ENCODE measurements at places on chromosomes 11 and 22.

- DNase-seq = no peak
These were observed 845.3 kb downstream of the BRD1 start for GRCh38 chr22:48982321-48982905.

DNA sequence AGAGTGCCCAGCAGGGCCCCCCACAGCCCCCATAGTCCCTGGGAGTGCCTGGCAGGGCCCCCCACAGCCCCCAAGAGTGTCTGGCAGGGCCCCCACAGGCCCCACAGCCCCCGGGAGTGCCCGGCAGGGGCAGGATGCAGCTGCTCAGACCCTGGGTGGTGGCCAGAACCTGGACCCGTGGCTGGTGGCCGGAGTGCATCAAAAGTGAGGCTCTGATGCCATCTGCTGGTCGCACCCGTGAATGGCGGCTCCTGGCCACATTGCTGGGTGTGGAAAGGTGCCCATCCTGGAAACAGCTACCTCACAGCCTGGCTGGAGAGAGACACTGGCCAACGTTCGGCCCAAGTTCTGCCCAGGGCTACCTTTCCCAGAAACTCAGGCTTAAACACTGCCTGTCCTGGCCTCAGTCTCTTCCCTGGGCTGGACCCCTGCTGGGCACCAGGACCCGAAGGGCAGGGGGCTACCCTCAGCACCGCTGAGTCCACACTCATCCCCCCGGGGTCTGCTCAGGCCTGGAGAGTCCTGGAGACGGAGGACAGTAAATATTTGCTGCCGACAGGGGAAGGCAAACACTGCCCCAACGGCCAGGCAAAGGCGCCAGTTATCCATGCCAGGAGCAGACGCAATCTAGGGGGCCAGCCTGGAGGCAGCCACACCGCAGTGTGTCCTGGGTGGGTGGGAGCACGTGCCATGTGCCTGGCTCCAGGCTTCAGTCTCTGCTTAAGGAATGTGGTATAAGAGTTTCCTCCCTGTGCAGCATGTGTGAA is 4.4 kb downstream of the INS start:
- peak; percentile 67 for DNase-seq

DNA sequence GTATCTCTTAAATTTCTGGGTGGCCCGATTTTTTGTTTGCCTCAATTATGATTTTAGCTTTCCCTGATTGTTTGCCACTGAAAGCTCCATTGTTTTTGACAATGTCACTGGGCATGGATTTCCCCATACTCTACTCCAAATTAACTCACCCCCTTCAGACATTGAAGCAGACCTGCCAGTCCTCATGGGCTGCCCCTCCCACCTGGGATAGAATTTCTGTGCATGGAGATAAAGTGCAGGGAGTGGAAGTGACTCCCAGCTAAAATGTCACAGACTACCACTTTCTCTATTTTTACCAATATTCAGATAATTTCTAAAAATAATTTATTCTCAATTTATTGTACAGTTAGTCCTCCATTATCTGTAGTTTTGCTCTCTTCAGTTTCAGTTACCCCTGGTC is 79.1 kb upstream of the CLPB start:
- DNase-seq = no peak

DNA sequence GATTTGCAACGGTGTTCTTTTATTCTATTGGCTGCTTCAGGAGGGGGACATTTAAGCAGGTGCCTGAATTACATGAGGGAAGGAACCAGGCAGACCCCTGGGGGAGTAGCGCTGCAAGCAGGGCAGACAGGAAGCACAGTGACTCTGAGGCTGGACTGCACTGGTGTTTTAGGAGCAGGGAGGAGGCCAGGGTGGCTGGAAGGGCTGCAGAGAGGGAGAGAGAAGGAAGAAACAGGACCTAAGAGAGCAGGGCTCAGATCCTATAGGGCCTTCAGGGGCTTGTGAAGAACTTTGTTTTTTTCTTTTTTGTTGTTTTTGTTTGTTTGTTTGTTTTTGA is 62.5 kb upstream of the SORL1-AS1 start:
- no peak for DNase-seq

DNA sequence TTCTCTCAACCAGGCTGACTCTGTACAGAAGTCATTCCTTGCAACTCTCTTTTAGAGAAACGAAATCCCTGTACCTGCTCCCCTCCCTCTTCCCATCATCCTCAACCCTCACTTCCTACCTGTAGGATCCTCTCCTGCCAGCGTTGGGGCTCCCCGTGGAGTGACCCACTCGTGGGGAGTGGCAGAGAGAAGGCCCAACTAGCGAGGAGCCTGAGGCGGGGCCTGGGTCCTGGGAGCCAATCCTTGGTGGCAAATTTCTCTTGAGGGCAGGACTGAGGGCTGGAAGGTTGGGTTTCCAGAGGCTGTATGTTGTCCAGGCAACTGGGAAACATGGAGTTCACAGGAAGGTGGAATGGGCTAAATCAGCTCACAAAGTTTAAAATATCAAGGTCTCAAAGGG is 10.4 kb downstream of the NHERF4 start:
- peak; percentile 78 for DNase-seq

DNA sequence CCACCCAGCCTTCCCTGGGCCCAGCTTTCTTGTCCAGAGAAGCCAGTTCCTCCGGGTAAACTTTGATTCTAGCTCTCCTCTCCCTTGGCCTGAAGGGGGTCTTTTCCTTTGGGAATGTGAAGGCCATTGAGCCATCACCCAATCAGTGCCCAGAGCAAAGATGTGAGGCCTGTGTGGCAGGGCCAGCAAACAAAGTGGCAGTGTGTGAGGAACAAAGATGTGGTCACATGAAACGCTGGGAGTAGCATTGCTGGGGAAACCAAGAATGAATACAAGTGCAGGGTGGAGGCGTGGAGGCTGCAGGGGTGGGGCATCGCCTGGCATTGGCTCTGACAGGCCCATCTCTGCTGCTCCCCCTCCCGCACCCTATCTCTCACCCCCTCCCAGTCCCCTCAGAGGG is 91.9 kb upstream of the BID start:
- DNase-seq = no peak

GRCh38 chr22:38350444-38351359 is 33.5 kb upstream of the CSNK1E start:
- DNase-seq = no peak

DNA sequence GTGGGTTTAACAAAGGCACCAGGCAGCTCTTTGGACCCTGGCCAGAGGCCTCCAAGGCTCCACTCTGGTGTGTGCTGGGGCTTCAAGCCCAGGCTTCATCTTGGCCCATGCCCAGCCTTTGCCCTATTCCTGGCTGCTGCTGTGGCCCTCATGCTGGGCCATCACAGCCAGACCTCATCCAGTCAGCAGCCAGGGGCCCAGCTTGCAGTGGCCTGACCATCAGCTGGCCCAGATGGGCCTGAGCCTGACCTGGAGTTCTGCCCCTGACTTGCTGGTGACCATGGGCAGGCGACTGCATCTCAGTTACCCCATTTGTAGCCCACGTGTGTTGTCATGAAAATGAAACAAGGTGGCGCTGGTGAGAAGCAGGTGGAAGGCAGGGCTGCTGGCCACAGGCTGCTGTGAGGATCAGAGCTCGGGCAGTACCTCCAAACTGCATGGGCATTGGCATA is 76.1 kb downstream of the MED15 start:
- no peak for DNase-seq

- DNase-seq = no peak
These were observed 363.0 kb downstream of the DDX10 start for GRCh38 chr11:109027851-109028250.

DNA sequence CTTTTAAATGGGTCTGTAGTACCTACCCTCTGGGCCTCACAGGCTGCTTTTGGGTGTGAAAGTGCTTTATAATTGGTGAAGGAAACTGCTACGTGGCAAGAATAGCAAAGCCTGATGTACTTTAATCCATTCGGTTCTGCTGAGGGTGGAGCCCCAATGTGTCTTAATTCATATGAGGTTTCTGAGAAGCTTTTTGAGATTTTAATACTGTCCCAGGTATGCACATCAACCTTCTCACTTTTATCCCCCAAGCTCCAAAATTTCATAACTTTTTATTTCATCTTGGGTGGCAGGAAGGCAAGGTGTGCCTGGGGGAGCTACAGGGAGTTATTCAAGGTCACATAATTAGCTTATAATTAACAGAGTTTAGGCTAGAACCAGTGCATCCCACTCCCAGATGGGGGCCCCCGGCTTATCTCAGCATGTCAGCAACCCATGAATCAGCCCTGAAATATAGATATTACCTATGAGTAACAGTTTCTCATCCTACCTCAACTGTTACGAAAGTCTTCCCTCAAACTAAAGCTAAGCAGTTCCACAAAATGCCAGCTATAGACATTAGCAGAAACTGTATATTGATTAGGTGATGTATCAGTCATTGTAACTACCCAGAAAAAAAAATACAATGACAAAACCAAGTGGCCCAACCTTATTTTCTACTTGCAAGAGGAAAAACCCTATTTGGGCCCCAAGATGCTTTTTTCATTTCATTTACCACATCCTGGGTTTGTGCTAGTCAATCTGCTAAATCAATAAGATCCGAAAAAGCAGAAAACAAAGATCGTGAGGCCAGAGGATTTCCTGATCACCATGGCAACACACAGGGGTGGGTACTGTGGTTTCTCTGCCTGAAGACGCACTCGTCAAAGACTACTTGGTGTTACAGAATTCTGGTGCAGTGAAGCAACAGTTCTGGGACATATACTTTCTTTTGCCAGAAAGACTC is 26.7 kb downstream of the CD44 start:
- DNase-seq = peak; percentile 74

GRCh38 chr22:20024225-20024624 is 3.3 kb downstream of the TANGO2 start:
- no peak for DNase-seq

DNA sequence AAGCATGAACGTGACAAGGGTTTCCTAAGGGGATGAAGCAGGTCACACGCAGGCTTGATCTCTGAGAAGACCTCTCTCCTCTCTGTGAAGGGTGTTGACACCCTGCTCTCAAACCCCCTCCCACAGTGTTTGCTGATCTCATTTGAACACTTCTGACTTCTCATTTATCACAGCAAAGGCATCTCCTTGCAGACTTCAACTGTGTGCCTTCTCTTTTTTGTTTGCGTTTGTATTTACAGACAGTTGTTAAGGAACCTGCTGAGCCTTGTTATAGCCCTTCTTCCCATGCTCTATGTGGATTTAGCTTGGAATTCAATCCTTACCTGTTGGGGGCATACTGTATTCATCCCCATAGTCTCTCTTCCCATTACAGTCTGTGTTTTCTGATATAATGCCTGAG is 206.5 kb downstream of the NELL1 start:
- DNase-seq = no peak

DNA sequence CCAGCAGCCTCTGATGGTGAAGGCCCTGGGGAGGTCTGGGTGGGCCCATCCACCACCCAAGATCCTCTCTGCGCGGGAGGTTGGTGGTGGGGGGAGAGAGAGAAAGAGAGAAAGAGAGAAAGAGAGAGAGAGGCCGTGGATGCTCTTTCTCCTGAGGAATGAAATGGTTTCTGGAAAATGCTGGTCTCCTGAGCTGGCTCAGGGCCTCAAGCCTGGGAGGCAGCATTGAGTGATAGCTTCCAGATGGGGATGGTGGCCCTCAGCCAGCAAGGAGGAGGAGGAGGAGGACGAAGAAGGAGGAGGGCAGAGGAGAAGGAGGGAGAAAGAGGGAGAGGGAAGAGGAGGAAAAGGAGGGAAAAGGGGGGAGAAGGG is 4.6 kb downstream of the TSPAN32 start:
- peak; percentile 94 for DNase-seq

- no peak for DNase-seq
These were observed 1316.5 kb downstream of the BRD1 start for GRCh38 chr22:48511211-48511610.

GRCh38 chr11:69499186-69499917 is 17.9 kb downstream of the LINC01488 start:
- DNase-seq = no peak

- DNase-seq = no peak
These were observed 3.8 kb upstream of the PYGM start for GRCh38 chr11:64763526-64764039.

DNA sequence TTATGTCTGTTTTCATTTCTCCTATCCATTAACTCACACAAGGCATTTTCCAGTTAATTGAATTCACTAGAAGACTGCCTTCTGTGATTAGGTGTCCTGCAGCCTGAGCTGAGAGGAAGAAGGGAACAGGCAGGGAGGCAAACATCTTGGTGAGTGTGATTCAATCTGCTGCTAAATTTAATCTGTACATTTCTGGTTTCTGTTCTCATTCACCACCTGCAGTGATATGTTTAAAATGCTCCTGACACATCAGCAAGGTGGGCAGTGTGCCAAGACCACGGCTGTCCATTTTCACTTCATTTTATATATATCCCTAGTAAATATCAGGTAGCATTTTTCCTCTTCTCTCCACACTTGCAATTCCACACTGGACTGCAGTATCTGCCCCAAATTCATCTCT is 416.5 kb downstream of the TMEM135 start:
- DNase-seq = no peak

DNA sequence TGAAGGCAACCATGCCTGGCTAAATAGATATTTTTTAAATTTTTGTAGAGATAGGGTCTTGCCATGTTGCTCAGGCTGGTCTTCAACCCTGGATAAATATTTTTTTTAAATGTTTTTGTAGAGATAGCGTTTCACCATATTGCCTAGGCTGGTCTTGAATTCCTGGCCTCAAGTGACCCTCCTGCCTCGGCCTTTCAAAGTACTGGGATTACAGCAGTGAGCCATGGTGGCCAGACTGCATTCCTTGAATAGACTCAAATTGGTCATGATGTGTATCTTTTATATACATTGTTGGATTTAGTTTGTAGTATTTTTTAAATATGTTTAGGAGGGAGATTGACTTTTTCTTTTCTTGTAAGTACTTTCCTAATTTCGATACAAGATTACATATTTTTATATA is 325.7 kb upstream of the C11orf87 start:
- DNase-seq = no peak

- DNase-seq = no peak
These were observed 7.8 kb upstream of the MYBPC3 start for GRCh38 chr11:47360341-47360740.

- no peak for DNase-seq
These were observed 2.5 kb upstream of the TPST2 start for GRCh38 chr22:26592421-26592891.

- no peak for DNase-seq
These were observed 6.5 kb downstream of the HBG1 start for GRCh38 chr11:5242933-5243815.

- no peak for DNase-seq
These were observed 11.9 kb upstream of the SLC5A4 start for GRCh38 chr22:32267011-32267410.

GRCh38 chr11:17930544-17931125 is 82.2 kb downstream of the SERGEF start:
- DNase-seq = no peak

Measured in EH (cell line).